ENCODE measurements at places on chromosomes 3 and 15.

DNA sequence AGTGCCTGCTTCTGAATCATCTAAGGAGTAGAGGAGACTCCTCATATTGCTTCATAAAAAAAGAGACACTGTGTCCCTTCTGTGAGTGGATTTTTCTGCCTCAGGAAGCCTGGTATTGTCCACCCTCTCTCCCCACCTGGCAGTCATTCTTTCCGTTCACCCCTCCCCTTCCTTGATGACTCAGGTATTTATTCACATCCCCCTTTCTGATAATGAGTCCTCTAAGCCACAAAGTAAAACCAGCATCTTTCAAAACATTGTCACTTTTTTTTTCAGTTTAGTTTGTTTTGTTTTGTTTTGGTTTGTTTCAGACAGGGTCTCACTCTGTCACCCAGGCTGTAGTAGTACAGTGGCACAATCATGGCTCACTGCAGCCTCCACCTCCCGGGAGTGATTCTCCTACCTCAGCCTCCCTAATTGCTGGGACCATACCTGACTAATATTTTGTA lies 65.2 kb upstream of the UBE2E1 start:
- DNase-seq: no peak
- H3K27ac ChIP-seq: no peak overlapping the region

DNA sequence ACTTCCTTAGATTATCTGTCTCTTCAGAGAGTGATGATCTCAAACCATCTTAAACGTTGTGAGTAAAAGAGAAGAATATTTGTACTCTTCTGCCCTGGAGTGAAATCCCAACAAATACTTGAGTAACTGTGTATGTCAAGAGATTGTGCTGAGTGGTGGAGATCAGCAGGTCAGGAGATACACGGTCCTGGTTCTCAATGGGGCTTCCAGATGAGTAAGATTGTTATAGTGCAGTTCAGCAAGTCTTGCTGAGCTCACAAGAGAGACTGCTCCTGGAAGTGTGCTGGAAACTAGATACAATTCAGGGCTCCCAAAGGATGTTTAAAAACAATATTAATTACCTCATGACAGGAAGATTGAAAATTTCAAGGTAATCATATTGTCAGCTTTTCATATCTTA lies 184.3 kb downstream of the AKAP13 start:
- no peaks in the 10 kb centered on the region for H3K36me3 ChIP-seq
- DNase-seq: no peak
- H3K4me1 ChIP-seq: peaks cover 6% of the 10 kb centered on the region
- no peak overlapping the region for H3K27ac ChIP-seq
- no peak overlapping the region for H3K4me3 ChIP-seq
- no peaks in the 10 kb centered on the region for H3K27me3 ChIP-seq

GRCh38 chr3:66361356-66361755 lies 139.5 kb downstream of the LRIG1 start:
- H3K4me3 ChIP-seq: no peak overlapping the region
- H3K4me1 ChIP-seq: no peaks in the 10 kb centered on the region
- H3K36me3 ChIP-seq: no peaks in the 10 kb centered on the region
- no peaks in the 10 kb centered on the region for H3K27me3 ChIP-seq
- no peak overlapping the region for H3K27ac ChIP-seq

GRCh38 chr3:52293491-52294319 lies 6.1 kb downstream of the GLYCTK start:
- no peak overlapping the region for H3K27ac ChIP-seq
- no peaks in the 10 kb centered on the region for H3K4me1 ChIP-seq
- H3K4me3 ChIP-seq: no peak overlapping the region
- DNase-seq: no peak
- H3K36me3 ChIP-seq: no peaks in the 10 kb centered on the region

GRCh38 chr3:168581771-168582225 lies 486.1 kb upstream of the GOLIM4 start:
- DNase-seq: no peak
- no peaks in the 10 kb centered on the region for H3K4me1 ChIP-seq
- H3K27ac ChIP-seq: no peak overlapping the region
- H3K36me3 ChIP-seq: no peaks in the 10 kb centered on the region
- H3K4me3 ChIP-seq: no peak overlapping the region

DNA sequence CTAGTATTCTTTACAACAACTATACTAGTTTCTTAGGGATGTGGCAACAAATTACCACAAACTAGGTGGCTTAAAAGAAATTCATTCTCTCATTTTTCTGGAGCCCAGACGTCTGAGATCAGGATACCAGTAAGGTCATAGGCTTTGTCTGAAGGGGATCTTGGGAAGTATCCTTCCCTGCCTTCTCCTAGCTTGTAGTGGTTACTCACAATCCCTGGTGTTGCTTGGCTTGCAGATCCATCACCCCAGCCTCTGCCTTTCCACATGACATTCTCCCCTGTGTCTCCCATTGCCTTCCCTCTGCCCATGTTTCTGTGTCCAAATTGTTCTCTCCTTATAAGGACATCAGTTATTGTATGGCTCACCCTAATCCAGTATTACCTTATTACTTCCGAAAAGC lies 24.3 kb upstream of the CLDN1 start:
- peak overlapping the region; percentile 81 for H3K27ac ChIP-seq
- H3K27me3 ChIP-seq: no peaks in the 10 kb centered on the region
- no peaks in the 10 kb centered on the region for H3K36me3 ChIP-seq
- H3K4me1 ChIP-seq: no peaks in the 10 kb centered on the region

DNA sequence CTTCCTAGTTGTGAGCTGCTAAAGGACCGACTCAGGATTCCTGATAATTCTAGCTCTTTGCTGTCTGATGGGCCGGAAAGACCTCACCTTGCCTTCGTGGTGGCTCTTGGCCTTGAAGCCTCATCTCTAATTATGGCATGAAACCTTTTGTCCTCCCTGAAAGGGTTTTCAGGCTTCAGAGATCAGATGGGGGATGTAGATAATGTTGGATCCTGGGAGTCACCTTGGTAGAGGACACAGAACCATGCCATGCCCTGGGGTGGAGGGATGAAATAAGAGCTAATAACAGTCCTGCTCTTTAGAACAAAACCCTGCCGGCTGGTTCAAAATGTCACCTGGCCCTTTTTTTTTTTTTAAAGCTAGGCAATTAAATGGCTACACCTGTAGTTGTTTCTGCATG lies 50.8 kb upstream of the SYN2 start:
- H3K27me3 ChIP-seq: no peaks in the 10 kb centered on the region
- no peak overlapping the region for H3K4me3 ChIP-seq
- H3K4me1 ChIP-seq: peaks cover 6% of the 10 kb centered on the region

DNA sequence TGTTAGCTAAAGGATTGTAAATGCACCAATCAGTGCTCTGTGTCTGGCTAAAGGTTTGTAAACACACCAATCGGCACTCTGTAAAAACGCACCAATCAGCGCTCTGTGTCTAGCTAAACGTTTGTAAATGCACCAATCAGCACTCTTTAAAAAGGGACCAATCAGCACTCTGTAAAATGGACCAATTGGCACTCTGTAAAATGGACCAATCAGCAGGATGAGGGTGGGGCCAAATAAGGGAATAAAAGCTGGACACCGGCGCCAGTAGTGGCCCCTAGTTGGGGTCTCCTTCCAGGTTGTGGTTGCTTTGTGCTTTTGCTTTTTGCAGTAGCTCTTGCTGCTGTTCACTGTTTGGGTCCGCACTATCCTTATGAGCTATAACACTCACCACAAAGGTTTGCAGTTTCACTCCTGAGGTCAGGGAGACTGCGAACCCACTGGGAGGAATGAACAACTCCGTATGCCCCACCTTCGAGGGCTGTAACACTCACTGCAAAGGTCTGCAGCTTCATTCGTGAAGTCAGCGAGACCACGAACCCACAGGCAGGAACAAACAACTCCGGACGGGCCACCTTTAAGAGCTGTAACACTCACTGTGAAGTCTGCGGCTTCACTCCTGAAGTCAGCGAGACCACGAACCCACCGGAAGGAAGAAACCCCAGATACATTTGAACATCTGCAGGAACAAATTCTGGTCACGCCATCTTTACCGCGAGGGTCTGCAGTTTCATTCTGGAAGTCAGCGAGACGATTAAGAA lies 1.1 kb upstream of the SUCLG2 start:
- H3K36me3 ChIP-seq: no peaks in the 10 kb centered on the region
- peak overlapping the region; percentile 93 for H3K4me3 ChIP-seq
- peak; percentile 36 for DNase-seq
- H3K27me3 ChIP-seq: no peaks in the 10 kb centered on the region

DNA sequence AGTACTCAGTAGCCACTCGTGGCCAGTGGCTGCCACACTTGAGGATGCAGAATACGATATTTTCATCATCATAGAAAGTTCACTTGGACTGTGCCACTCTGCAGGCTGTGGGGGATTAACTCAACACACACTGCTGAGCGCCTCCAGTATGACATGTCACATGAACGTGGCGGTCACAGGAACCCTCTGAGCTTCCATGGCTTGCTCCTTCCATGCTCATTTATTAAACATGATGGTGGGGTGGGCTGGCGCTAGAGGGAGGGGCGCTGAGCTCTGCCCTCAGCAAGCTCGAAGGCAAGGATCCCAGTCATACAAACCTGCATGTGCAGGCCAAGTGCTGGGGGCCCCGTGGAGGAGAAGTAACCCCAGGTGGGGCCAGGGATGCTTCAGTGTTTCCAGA lies 85.5 kb downstream of the WNT7A start:
- no peak overlapping the region for H3K4me3 ChIP-seq
- H3K36me3 ChIP-seq: no peaks in the 10 kb centered on the region
- peaks cover 25% of the 10 kb centered on the region for H3K27me3 ChIP-seq

GRCh38 chr15:67578020-67578600 lies 35.6 kb downstream of the MAP2K5 start:
- no peak for DNase-seq
- no peak overlapping the region for H3K4me3 ChIP-seq
- no peaks in the 10 kb centered on the region for H3K36me3 ChIP-seq
- no peak overlapping the region for H3K27ac ChIP-seq

- no peaks in the 10 kb centered on the region for H3K36me3 ChIP-seq
- H3K4me1 ChIP-seq: no peaks in the 10 kb centered on the region
- peaks cover 8% of the 10 kb centered on the region for H3K27me3 ChIP-seq
- no peak overlapping the region for H3K4me3 ChIP-seq
- no peak overlapping the region for H3K27ac ChIP-seq
- no peak for DNase-seq
Observed at GRCh38 chr3:127368186-127369032, 80.6 kb upstream of the PRR20G start.

GRCh38 chr3:1200371-1200770 lies 107.5 kb downstream of the CNTN6 start:
- no peak overlapping the region for H3K4me3 ChIP-seq
- H3K36me3 ChIP-seq: no peaks in the 10 kb centered on the region
- no peak overlapping the region for H3K27ac ChIP-seq
- peaks cover 4% of the 10 kb centered on the region for H3K4me1 ChIP-seq
- no peak for DNase-seq
- H3K27me3 ChIP-seq: no peaks in the 10 kb centered on the region

DNA sequence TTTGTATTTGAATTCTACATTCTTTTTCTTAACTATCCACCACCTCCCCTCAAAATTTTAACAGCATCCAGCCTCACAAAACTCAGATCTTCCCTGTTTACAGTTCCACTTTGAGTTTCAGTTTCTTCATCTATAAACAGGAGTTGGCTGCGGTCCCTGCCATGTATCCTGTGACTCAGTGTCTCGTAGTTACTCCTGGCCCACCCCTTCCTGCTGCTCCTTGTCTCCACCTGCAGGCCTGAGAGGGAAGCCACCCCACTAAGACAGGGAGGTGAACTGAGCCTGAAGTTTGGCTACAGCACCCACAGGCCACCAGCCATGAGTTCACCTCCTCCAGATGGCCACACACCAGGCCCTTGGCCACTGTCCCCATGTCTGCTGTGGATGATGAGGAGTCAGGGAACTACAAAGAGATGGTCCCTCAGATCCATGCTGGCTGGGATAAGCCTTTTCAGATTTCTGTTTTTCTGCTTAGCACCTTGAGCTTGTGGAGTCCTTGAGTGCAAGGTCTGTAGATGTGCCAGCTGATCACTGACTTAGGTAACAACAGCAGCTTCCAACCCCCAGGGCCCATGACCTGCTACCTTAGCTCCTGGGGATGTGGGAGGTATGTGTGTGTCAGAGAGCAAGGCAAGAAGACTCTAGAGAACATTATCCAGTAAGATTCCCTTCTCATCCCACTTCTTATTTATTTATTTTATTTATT lies 37.5 kb downstream of the CD86 start:
- no peak overlapping the region for H3K4me3 ChIP-seq
- H3K27me3 ChIP-seq: no peaks in the 10 kb centered on the region
- H3K4me1 ChIP-seq: no peaks in the 10 kb centered on the region
- H3K36me3 ChIP-seq: no peaks in the 10 kb centered on the region

DNA sequence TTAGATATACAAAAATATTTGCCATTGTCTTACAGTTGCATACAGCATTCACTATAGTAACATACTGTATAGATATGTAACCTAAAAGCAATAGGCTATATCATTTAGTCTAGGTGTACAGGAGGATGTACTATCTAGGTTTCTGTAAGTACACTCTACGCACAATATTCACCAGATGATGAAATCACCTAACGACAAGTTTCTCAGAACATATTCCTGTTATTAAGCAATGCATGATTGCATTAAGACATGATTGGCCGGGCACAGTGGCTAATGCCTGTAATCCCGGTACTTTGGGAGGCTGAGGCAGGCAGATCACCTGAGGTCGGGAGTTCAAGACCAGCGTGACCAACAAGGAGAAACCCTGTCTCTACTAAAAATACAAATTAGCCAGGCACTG lies 14.5 kb upstream of the PRKCI start:
- no peak overlapping the region for H3K4me3 ChIP-seq
- H3K36me3 ChIP-seq: no peaks in the 10 kb centered on the region
- H3K27me3 ChIP-seq: no peaks in the 10 kb centered on the region
- no peak overlapping the region for H3K27ac ChIP-seq

DNA sequence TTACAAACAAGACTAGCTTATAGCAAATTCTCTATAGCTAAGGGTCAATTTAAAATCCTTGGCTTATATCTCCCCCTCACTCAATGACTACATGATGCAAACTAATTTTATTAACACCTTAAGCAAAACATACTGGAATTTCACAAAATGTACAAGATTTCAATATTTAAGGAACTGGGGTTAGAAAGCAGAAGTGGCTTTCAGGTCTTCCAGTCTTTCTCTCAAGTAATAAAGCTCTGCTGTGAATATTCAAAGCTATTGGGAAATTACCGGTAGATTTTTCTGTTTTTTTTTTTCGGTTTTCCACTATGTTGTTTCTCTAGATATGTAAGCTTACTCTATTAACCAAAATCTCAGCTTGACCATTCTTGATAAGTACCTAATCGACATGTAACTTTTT lies 3.9 kb downstream of the EPM2AIP1 start:
- H3K27me3 ChIP-seq: no peaks in the 10 kb centered on the region
- no peak overlapping the region for H3K4me3 ChIP-seq
- H3K27ac ChIP-seq: no peak overlapping the region
- DNase-seq: no peak

Measured in breast epithelium (tissue), 4 donors.